Left ventricle myocardium superior (tissue), 1 donor: ENCODE measurements at places on chromosomes 1 and 21. TPM values are rescaled to one million over a fixed set of nuclear protein-coding genes. Genes with fewer than 3 reads are reported as not detected.

DNA sequence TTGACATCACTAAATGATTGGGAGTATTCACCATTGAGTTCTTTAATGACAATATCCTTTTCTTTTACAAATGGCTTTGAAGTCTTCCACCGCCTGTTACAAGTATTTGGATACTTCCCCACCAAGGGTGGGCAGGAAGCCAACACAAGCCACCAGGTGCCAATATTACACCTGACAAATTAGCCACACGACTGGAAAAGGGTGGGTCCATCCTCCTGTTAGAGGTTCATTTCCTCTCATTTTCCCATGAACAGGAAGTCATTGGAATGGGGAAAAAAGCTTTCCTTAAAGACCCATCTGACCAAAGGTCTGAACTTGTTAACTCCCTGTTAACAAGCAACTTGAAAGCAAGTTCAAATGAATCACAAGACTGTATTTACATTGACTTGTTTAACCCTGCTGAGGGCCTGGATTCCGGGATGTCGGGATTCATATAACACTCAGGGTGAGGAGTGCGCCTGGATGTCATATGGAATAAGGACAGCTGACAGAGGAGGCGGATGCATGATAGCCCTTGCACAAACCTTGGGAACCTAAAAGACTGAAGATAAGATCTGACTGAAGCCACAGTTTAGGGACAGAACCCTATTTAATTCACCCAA is 40.5 kb upstream of the PROX1 start:
- no peak for DNase-seq

GRCh38 chr1:17891205-17892110 is 136.3 kb downstream of the ACTL8 start:
- DNase-seq, result peak; percentile 81

DNA sequence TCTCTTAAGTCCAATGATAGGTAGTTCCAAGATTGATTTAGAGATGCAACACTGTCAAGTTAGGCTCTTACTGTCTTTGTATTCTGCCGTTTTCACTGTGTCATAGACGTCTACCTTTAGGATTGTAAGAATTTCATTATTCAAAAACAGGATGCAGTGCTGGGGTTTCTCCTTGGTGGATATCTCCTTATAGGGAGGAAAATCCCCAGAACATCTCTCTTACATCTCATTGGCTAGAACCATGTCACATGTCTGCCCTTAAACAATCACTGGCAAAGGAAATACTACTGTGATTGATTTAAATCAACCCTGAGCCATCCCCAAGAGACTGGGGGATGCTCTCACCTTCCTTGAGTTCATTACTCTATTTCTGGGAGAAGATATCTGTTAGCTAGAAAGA is 10.9 kb upstream of the FUBP1 start:
- DNase-seq, result no peak

Gene SLC30A2
- total RNA-seq, result 6.4 TPM

DNA sequence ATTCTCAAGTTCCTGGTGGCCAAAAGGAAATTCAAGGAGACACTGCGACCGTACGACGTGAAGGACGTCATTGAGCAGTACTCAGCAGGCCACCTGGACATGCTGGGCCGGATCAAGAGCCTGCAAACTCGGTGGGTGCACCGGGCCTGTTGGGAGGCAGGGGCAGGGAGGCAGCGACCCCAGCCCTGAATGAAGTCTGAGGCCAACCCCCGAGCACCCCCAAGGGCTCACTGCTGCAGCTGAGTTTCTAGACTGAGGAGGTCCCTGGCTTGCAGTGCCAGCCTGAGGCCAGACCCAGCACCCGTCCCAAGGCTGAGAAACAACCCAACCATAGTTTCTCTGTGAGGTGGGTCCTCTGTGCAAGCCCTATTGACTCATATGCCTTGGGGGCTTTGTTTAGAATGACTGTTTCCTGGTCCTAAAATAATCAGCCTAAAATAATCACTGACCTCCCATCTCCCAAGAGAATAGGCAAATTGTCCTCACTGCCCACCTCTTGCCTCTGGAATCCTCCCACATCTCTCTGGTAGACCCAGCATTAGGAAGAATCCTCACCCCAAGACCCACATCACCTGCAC is 27.1 kb downstream of the CITED4 start:
- no peak for DNase-seq

GRCh38 chr1:226738995-226739695 is at the start of gene ITPKB:
ITPKB (minus strand) TSS chr1:226739282; CDS start chr1:226737458, 1,824 bp downstream.
- peak; percentile 62 for DNase-seq

Gene HOOK1
- 10.7 TPM for total RNA-seq

GRCh38 chr1:1135339-1136136 is 19.6 kb upstream of the C1orf159 start:
- DNase-seq, result no peak

DNA sequence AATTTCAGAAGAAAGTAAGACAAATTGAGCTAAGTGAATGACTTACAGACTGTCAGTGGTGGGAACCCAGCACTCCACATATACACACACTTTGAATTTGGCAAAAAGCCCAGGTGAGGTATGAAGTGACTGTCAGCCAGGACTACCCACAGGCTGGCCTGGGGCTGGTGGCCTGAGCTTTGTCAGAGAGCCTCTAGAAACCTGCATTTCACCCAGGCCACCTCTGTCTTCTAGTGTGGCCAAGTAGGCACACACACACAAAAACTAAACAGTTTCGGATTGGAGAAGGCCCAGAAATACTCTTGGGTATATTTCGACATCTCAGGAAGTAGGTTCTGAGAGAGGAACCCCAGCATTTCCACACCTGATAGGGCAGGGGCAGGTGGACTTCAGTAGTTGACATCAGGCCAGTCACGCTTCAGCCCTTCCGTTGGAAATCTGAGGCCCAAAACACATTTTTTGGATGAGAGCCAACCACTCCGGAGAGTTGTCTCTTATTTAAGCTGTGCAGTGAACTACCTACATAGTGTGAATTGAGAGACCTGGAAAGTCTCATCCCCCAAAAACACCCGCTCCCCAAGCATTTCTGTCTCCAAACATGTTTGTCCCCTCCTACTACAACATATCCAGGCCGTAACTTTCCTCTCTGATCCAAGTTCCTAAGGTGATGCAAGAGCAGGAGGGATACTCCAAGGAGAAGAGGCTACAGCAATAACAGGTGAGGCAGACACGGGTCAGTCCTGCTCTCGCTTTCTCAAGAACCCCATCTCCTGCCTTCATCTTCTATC is 167.2 kb upstream of the PROX1 start:
- no peak for DNase-seq

DNA sequence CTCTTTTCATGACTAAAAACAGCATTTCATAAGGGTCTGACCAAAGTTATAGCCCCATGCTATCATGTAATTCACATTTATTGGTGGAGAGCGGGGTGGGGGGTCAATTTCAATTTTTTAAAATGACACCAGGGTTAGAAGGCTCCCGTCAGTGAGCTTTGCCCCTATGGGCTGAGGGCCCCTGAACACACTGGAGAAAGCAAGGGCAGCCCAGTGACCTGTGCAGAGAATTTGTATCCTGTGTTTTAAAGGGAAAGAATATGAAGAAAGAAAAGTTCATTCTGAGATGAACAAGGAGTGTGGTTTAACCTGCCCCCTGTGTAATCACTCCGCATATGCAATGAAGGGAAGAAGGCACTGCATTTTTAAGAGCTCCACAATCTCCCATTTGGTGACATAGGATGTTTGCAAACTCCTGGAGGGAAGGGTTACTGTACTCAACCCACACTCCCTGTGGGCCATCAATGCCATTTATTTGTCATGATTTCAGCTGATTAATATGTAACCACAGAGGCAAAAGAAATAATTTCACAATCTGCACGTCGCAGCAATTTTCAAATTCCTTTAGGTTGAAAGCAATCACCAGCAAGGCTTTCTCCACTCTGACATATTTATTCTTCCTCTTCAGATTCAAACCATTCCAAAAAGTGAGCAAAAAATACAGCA is 95.6 kb downstream of the ZNF281 start:
- DNase-seq, result no peak

- DNase-seq, result peak; percentile 32
These were observed 112.9 kb downstream of the ZBTB18 start for GRCh38 chr1:244163861-244164510.

DNA sequence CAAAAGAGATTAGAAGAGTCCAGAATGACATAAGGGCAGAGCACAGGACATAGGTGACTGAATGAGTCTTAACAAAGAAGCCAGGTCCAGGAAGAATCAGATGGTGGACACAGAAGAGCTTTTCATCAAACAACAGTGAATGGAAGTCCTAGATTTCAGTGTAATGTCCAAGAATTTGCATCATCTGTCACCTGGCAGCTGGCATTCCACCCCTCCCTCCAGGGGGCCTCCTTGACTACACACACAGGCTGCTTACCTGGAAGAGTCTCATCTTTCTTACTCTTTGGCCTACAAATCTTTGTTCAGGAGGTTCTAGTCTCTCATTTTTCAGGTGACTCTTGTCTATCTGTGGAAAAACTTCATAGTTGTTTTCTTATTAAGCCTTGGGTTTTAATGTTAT is 36.2 kb downstream of the GORAB start:
- no peak for DNase-seq

Gene ADAMTS5
- total RNA-seq, result 3.0 TPM

- peak; percentile 22 for DNase-seq
These were observed 23.5 kb downstream of the COL6A1 start for GRCh38 chr21:46005081-46005480.

Gene ITGB3BP
- total RNA-seq, result 12.0 TPM

DNA sequence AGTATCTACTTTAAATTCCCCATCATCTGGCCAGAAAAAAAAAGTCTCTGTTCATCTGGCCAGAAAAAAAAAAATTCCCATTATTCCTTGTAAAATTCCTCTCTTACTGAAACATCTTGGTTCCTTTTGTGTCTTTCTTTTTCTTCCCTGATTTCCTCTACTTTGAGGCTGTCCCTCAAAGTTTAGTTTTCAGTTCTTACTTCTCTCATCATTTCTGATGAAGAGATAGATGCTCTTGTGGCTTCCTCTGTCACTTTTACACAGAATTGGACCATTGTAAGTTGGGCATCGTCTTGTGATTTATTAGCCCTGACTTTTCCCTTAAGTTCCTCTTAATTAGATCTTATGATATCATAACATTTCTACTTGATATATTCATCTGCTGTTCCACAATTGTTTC is 6.5 kb downstream of the SOAT1 start:
- no peak for DNase-seq

DNA sequence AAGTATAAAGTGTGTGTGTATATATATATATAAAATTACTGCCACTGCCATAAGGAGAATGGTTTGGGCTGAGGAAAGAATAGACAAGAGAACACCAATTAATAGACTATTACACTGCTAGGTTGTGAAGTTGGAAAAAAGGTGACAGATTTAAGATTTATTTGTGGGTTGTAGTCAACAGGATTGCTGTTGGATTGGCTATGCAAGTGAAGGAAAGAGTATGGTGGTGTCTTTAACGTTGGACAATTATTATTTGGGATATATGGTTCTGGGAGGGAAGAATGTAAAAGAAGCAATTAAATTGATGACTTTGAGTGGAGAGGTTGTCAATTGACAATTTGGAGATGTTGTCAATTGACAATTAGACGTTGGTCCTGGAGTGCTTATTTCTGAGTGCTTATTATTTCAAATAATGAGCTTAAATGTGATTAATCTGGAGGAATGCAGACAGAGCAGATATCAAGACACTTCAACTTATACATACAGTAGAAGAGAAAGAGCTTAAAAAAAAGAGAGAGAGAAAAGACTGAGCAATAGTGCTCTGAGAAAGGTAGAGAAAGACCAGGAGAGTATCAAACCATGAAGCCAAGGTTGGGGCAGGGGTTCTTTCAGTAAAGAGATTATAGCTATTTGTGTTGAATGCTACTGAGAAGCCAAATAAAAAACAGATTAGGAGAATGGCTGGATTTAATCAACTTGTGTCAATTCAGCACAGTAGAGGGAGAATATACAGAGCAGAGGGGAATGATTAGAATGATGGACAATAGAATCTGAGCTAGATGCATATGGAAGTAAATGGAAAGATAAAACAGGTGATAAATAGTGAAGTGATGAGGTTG is 9.7 kb downstream of the PTGS2 start:
- DNase-seq, result no peak

Gene GUCA2B
- not detected for total RNA-seq

- DNase-seq, result no peak
These were observed 73.3 kb upstream of the C1orf115 start for GRCh38 chr1:220616836-220617235.

DNA sequence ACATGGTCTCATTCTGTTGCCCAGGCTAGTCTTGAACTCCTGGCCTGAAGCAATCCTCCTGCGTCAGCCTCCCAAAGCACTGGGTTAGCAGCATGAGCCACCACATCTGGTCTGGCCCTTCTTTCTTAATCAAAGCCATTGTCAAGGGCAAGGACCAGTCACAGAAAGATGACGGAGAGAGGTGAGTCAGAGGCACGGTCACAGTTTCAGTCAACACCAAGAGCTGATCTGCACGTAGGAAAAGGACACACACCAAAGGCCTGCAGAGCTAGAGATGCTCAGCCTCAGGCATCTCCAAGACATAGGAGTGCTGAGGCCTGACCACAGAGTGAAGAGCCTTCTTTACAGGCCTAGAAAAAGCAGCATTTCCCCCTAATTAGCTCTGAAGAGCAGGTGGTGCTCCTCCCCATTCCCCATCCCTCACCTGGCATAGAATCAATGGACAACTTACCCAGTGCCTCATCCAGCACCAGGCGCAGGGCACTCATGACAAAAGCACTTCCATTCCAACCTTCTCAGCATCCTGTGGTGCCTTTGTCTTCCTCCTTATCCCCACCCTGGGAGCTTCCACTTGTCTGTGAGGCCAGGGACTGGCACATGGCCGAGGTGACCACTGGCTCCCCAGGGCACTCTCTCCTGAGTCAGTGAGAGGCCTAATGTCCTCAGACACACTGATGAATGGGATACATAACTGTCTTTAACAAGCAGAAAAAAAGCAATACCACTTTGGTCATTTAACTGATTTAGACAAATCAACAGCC is 139.8 kb downstream of the AJAP1 start:
- no peak for DNase-seq

- DNase-seq, result peak; percentile 64
These were observed 5.5 kb downstream of the RIPK4 start for GRCh38 chr21:41761211-41761933.

GRCh38 chr1:165288350-165289120 is 68.0 kb downstream of the LMX1A start:
- no peak for DNase-seq

GRCh38 chr1:84792421-84792820 is 100.6 kb downstream of the LPAR3 start:
- DNase-seq, result no peak

GRCh38 chr1:84208935-84209334 is 64.9 kb downstream of the PRKACB start:
- DNase-seq, result no peak
